ENCODE measurements at places on chromosomes 1 and 21. TPM values are rescaled to one million over a fixed set of nuclear protein-coding genes. Genes with fewer than 3 reads are reported as not detected.

DNA sequence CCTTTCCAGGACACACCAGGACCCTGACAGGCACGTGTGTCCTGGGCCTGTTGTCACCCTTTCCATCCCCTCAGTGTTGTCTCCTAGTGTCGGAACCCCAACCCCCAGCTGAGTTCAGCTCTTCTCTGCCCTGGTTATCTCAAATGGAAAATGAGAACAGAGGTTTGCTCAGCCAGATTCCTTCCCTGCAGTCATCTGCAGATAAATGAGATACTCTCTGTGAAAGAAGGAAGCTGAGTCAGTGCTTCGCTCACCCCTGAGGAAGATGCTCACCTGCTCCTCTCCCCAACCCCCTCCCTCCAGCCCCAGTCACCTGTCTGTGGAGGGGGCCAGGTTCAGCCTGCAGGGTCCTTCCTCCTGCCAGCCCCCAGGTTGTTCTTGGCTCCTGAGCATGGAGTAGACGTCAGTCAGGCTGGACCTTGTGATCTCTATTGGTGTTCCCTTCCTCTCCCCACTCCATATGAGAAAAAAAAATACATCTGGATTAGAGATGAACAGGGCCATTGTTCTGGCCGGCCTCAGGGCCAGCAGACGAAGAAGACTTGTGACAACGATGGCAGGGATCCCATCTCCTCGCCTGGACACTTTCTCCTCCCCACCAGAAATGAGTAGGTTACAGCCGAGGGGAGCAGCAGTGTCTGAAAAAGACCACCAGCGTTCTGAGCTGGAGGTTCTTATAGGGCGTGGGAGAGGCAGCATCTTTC is 20.9 kb downstream of the PHGDH start:
- no peak for DNase-seq

DNA sequence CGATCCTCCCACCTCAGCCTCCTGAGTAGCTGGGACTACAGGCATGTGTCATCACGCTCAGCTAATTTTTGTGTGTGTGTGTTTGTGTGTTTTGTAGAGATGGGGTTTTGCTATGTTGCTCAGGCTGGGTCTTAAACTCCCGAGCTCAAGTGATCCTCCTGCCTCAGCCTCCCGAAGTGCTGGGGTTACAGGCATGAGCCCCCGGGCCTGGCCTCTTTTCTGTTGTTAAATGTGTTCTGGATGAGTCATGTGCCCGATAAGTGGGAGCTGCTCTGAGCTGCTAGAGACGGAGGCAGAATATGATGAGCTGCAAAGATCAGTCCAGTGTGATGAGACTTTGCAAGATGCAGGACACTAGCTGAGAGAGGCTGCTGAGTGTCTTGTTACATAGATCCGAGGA is 75.5 kb downstream of the VPS13D start:
- DNase-seq: no peak

C1QTNF12 gene
- total RNA-seq: 0.88 TPM

GRCh38 chr1:213521206-213521605 is 466.6 kb upstream of the PROX1 start:
- no peak for DNase-seq

- no peak for DNase-seq
Observed at GRCh38 chr1:38529391-38529790, 330.2 kb downstream of the RRAGC start.

ZNF593OS gene
- not detected for total RNA-seq

HPCA gene
- not detected for total RNA-seq

GRCh38 chr21:19353256-19353655 is 949.7 kb upstream of the TMPRSS15 start:
- DNase-seq: no peak

GIPC2 gene
- total RNA-seq: 1.5 TPM

OXCT2 gene
- total RNA-seq: 5.9 TPM

- no peak for DNase-seq
Observed at GRCh38 chr1:173285048-173285447, 77.9 kb upstream of the TNFSF4 start.

DNA sequence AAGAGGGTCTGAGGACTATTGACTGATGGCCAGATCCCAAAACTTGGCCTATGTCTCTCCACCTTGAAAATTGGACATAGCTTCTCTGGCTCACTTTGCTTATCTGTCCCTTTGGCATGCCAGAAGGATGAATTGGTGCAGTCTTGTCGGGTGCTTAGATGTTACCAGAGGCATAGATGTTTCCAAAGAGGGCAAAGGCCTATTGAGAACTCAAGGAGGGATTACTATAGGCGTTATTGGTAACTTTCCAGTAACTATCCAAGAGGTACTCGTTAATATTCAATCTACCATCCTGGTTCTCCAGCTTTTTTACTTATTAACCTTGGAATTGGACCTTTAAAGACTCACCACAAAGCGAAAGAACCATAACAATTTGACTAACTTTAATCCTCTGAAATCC is 368.3 kb upstream of the ESRRG start:
- no peak for DNase-seq

- no peak for DNase-seq
Observed at GRCh38 chr1:165365341-165365740, 8.8 kb upstream of the LMX1A start.

DNA sequence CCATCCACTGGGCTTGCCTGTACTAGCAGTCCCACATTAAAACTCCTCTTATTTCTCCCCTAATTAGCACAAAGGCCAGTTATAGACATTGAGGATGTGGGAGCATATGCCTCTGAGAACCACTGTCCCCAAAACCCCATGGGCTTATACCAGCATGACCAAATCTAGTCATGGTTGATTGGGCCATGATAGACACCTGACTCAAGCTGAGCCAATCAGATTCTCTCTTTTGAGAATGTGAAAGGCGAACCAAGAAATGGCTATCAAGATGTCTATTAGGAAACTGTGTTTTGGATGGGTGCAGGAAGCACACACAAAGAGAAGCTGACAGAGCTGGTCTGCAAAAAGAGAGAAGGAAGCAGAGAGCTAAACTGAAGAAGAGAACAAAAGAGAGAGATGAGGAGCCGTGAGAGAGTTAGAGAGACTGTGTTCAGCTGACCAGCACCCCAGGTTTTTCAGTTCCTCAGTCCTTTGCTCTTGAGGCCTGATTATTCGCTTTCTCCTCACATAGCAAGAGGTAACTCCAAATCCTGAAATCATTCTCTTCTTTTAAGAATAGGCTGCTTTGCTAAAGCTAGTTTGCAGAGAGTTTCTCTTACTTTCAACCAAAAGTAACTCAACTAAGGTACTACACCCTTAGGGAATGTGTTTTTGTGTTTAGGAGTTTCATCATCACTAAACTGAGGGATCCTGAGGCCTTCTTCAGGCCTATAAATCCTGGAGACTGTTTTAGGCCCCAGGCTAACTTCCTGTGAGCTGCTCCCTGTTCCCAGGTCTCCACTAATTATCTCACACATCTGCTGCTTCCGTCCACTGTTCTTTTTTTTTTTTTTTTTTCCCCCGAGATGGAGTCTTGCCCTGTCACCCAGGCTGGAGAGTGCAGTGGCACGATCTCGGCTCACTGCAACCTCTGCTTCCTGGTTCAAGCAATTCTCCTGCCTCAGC is 7.9 kb upstream of the TIPRL start:
- DNase-seq: no peak

RSPH1 gene
- 0.29 TPM for total RNA-seq

DNA sequence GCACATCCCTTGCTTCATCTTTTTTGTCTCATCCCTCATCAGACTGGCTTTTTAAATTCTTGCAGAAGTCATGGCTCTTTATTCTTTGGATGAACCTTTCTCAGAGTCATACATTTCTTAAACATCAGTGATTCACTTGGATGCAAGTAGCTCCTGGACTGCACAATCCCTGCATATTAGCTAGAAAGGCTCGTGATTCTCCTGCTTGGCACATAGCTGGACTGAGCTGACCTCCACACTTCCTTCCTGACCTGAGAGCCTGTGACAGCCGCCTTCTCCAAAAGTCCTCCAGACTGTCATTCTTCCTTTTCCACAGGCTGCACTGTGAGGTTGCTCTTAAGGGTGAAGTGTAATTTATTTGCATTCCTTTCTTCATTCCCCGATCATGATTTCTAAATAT is 109.4 kb downstream of the RGL1 start:
- no peak for DNase-seq

HSPA6 gene
- total RNA-seq: not detected

GRCh38 chr1:207077470-207078377 is 10.9 kb upstream of the C4BPB start:
- DNase-seq: peak; percentile 38

- DNase-seq: no peak
Observed at GRCh38 chr1:114296413-114296812, 142.7 kb upstream of the SYT6 start.

DNA sequence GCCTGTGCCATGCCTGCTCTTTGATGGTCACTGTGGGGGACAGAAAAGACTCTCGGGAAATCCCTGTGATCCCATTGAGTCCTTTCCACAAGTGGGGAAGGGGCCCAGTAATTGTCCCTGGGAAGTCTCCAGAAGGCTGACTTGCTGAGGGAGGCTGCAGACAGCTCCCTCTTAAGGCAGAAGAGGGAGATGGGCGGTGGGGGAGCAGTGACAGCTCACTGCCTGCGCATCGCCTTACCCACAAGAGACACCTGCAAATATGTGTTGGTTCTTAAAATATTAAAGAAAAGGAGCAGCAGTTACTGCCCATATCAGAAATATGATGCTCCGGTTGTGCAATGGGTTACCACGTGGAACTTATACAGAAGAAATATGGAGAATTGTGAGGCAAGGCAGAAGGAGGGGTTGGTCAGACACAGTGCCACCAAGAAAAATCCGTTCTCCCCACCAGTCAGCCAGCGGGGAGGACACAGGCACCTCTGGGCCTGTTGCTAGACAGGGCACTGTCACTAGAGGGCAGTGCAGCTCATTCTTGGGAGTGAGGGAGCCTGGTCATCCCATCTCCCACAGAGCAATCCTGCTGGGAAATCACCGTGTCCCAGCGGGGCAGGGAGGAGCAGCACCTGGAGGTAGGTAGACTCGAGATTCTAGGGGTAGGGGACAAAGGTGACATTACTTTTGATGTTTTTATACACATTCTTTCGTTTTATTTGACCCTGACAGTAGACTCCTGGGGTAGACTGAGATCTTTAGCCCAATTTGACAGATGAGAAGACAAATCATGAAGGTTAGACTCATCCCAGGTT is 6.9 kb upstream of the CAMK1G start:
- DNase-seq: no peak

HOOK1 gene
- total RNA-seq: 8.9 TPM

DNA sequence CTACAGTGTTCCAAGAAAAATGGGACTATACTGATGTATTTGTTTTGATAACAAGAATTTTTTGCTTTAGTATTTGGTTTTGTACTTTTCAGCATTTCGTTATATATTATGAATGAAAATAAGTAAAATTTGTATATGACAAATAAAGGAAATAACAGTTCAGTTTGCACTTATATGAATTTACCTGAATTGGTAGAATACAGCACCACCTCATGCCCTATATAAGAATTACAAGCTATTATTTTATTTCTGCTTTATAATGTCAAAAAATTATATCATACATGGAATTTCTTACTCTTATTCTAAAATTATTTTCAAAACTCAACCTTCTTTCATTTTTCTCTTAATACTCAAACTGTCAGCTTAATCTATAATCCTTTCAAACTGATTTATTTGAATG is 14.6 kb downstream of the EFCAB7 start:
- DNase-seq: no peak

GRCh38 chr1:176556288-176556687 is 93.3 kb downstream of the PAPPA2 start:
- DNase-seq: no peak

DNA sequence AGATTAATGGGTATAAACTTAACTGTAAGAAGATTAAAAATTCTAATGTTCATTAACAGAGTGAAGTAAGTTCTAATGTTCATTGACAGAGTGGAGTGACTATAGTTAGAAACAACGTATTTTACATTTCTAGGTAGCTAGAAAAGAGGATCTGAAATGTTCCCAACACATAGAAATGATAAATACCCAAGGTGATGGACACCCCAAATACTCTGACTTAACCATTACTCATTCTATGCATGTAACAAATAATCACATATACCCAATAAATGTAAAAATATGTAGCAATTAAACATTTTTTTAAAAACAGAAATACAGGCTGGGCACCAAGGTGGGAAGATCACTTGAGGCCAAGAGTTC is 62.1 kb downstream of the ABL2 start:
- no peak for DNase-seq

DNA sequence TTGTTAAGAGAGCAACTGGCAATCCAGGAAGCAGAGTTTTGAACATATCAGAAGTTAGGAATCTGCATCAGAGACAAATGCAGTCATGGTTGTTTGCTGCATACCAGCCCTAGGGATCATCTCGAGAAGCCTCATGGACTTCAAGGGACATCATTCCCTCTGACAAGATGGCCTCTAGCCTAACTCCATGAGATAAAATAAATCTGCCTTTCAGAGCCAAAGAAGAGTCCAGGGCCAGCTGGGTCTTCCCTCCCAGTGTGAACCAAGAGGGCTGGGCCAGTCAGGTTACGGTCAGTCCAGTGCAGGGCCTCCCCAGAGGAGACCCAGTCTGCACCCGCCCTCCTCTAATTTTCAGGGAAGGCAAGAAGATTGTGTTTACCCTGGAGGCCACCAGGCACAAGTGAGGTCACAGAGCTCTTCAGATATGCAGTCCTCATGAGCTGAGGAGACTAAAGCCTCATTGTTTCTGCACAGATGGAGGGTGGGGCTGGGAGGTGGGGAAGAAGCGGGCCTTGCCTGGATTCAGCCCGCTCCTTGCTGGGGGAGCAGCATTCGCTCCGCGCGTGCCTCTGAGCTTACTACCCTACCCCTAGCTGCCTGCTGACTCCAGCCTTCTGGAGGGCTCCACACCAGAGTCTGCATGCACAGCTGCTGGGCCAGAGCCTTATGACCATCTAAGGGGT is 52.8 kb downstream of the CAPN2 start:
- no peak for DNase-seq

DNA sequence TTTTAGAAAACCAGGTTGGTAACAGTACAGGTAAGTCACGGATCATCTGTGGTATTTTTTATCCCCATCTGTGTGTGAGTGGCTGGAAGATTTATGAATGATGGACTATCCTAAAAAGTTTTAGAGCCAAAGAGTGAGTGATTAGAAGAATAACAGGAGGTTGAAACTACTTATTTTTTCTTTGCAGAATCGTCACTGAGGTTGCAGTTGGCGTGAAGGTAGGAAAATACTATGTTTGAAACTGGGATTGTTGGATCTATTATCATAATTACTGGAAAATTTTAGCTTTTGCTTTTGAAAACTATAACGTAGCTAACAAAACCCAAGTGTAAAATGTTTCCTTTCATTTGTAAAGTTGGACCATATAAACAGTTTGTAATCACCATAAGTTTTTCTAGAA is 1.8 kb downstream of the PTBP2 start:
- no peak for DNase-seq

GRCh38 chr21:26842974-26843932 is 2.0 kb downstream of the ADAMTS1 start:
- peak; percentile 81 for DNase-seq

DNA sequence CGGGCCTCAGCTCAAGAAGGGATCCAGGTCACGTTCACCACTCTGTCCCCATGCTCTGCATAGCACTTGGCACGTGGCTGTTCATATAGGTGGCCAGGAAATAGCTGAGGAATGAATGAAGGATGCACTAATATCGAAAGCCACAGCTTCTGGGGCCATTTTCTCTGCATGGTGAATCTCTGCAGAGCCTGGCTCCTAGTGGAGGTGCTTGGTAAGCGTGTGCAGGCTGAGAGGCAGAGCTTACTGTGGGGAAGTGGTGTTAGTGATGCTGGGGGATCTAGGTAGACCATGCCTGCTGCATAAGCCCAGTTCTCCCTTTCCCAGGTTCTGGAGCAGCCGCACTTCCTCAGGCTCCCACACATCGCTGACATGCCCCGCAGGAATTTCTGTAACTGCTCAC is 8.3 kb downstream of the CSRP1 start:
- no peak for DNase-seq

Data from kidney epithelial cell (primary cell).